ENCODE measurements at places on chromosomes 7 and 10. TPM values are rescaled to one million over a fixed set of nuclear protein-coding genes. Genes with fewer than 3 reads are reported as not detected.

Gene AGMO
- polyA plus RNA-seq, result not detected

Gene ASB10
- polyA plus RNA-seq, result not detected

Gene SP8
- not detected for polyA plus RNA-seq

Gene SUN3
- polyA plus RNA-seq, result not detected

Gene ANKRD7
- not detected for polyA plus RNA-seq

Gene OR6B1
- polyA plus RNA-seq, result not detected

Gene PILRA
- 2.3 TPM for polyA plus RNA-seq

Gene THNSL1
- 5.0 TPM for polyA plus RNA-seq

Gene ACTL6B
- not detected for polyA plus RNA-seq
